ENCODE measurements at places on chromosomes 7 and 10.

GRCh38 chr10:43124094-43124521 is 14.1 kb upstream of the CSGALNACT2 start:
- no peak for DNase-seq

DNA sequence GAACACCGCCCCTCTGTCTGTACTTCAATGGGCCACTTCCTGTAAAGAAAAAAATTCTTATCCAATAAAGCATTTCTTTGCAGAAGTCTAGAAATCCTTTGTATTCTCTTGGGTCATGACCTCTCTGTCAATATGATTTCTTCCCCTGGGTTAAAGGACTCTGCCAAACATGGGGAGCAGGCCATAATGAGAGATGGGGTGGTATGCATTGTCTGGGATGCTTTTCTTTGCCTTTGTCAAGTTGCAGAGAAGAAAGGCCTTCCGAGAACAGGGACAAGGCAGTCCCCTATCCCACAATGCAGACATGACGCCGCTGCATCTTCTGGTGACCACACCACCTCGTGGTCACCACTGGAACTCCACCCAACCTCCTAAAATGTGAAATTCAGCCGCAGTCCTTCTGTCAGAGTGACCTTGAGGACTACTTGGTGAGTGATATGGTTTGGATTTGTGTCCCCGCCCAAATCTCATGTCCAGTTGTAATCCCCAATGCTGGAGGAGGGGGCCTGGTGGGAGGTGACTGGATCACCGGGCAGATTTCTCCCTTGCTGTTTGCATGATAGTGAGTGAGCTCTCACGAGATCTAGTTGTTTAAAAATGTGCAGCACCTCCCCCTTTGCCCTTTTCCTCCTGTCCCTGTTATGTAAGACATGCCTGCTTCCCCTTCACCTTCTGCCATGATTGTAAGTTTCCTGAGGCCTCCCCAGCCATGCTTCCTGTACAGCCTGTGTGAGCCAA is 15.2 kb upstream of the FRMPD2 start:
- DNase-seq, result no peak

DNA sequence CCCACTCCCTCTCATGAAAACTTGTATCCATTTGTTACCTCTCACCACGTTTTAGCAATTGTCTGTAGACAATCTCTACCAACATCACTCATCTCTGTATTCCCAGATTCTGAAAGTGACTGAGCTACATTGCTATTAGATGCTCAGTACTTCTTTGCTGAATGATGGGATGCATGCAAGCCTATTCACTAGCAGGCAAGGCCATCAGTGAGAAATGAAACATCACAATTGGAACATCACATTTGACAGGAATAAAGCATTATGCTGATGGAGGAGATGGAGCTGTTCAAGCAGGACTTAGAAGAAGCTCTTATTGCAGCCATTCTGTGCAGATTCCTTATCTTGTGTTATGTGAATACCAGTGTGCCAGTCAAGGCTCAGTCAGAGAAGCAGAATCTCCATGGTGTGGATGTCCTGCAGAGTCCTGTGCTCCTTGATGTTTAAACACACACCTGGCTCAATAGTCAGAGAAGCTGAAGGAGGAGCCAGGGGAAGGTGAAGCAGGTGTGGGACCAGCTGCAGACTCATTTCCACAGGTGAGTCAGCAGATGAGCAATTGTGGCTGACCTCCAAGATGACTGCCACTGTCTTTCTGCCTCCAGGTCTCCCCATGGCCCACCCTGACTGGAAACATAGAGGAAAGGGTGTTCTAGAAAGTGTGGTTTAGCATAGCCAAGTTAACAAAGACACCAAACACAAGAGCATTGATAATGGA is 965.5 kb downstream of the GRID1 start:
- no peak for DNase-seq

DNA sequence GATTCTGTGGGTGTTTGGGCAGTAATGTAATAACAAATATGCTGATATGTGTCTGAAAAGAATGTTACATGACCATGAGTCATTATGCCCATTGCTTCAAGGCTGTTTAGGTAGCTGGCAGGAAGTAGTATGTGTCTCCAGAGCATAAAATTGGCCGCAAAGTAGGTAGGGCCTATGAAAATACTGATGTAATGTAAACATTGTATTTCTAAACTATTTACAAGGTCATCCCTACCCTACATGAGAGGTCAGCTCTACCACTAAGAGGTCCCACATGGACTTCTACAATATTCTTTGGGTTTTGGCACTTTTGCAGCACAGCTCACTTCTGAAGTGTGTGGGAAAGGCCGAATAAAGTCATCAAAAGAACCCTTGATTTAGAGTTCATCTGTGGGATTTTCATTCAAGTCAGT is 301.9 kb downstream of the AHR start:
- DNase-seq, result peak; percentile 20

DNA sequence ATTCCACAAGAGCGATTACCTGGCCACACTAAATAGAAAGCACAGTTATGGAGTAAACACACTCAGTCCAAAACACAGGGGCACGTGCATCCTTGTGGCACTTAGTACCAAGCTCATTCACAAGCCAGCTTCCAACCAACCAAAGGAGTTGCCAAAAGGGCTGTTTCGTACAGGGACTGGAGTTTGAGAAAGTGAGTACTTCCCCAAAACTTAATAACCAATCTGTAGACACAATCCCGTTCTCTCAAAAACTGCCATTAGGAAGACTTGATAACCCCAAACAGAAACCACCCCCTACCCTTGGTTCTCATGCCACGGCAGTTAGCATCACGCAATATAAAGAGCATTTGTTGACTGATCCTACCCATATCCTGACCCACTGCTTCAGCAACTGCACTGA is 166.2 kb upstream of the ASAH2 start:
- DNase-seq, result no peak

GRCh38 chr7:33193308-33193864 is 64.0 kb downstream of the BBS9 start:
- no peak for DNase-seq

DNA sequence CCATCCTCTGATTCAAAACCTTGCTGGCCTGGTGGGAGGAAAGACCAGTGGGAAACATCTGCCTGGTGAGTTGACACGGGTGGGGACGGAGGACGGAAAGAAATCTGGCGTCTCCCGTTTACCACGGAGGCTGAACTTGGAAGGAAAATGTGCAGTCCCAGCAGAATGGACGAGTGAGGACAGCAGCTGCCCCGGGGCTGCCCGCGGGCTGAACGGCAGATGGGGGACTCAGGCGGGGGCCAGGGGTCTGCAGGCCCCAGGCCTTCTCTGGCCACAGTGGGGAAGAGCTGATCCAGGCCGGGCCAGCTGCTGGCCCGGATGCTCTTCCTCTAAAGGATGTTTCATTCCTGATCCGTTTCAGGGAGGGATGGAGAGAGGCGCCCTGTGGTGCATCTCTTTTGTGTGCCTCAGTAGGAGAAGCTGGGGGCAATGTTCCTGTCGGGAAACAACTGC is 147.5 kb upstream of the CHST15 start:
- no peak for DNase-seq

- DNase-seq, result no peak
Measured at GRCh38 chr10:133229265-133230043, 563 bp upstream of the UTF1 start.

- no peak for DNase-seq
Measured at GRCh38 chr10:30365278-30365677, 16.2 kb upstream of the MTPAP start.

GRCh38 chr7:2079332-2080059 is 153.2 kb downstream of the MAD1L1 start:
- no peak for DNase-seq

DNA sequence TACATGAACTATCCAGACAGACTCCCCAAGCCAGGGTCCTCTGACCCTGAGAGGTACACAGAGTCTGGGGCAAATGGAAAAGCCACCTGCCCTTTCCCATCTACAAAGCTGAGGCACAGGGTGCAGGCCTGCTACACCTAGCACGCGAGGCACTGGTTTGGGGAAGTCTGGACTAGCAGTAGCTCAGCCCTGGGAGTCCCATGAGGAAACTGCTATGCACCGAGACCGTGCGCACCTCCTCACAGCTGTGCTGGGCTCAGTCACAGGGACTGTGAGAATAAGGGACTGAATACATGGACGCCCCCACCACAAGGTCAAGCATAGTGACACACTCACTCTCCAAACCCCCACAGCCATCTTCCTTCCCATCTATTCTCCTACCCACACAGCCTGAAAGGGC is 8.2 kb downstream of the MAT1A start:
- no peak for DNase-seq

DNA sequence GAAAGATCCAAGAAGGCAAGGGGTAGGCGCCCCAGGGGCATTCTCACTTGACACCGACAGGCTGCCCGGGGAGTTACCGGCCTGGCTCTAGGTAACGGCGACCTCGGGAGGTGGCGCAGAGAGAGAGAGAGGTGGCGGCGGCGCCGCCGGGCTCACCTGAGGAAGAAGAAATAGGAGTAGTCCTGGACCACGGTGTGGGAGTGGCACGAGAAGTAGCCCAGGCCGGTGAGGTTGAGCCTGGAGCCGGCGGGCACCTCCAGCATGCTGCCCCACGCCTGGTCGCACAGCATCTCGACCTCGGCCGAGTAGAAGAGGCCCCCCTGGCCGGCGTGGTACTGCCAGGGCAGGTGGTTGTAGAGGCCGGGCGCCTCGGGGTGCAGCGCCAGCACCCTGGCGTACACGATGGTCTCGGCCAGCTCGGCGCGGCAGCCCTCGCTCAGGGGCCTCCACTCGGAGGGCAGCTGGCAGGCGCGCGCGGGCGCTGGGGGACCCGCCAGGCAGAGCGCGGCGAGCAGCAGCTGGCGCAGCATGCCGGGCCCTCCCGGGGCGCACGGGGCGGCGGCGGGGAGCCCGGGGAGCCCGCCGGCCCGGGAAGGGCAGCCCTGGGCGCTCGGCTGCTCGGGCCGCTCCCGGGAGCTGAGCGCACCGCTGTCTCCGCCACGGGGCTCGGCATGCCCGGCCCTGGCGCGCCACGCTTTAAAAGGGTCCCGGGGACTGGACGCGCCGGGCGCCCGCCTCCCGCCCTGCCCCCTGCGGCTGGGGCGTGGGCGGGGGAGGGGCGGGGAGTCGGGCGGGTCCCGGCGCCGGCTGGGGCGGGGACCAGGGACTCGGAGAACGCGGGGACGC is at the start of gene CCDC3:
Gene CCDC3, minus strand, starts transcription at position 673 of the 846 bp plus-strand sequence. Its CDS starts 143 bp downstream, at position 530.
- no peak for DNase-seq

DNA sequence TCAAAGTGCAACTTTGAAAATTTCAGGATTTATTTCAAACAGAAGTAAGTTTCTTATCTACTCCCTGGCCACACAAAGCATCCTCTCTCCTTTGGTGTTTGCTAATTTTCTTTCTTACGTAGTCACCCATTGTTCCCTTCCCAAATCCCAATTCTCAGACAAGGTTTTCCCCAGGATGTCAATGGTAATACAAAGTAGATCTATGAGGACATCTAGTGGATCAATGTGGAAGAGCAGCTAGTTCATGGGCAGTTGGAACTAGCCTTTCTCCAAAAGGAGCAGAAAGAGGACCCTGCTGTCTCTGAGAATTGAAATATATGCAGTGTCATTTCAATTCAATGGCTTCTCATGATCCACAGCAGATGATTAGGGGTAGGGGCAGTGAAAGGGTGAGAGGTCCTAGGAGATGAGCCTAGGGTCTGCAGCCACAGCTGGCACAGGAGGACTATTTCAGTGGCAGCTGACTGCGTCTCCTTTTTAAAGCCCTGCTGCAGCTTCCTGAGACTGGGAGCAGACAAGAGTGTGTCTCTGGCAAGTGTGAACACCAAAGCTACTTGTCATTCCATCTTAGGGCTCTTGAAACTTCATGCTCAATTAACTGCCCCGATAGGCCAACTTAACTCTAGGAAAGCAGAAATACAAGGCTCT is 632.6 kb downstream of the KCNMA1 start:
- DNase-seq, result peak; percentile 15

DNA sequence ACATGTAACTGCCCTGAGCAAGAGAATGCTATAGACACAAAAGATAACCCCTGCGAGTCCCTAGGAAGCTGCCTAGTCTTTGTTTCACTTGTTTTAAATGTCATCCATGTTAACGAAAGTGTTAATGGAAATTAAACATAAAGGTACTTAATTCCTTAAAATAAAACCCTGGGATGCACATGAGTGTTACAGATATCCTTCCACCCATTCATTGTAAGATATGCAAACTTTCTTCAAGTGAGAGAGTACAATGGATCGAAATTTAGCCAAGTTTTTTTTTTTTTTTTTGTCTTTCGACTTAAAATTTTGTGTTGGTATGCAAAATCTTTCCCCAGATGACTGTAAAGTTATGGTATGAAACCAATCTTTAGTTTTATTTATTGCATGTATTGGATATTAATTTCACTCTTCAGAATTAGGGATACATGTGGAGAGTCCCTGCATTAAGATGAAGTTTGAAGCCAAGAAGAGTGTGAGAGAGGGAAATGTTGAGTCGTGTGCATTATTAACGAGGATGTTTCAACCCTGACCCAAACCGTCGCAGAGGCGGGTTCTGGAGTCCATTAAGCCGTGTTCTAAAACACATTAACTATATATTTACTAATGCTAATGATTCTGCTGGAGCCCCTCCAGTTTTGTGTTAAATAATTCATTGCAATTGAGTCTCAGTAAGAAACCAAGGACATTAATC is 1.6 kb downstream of the CDK14 start:
- DNase-seq, result no peak

DNA sequence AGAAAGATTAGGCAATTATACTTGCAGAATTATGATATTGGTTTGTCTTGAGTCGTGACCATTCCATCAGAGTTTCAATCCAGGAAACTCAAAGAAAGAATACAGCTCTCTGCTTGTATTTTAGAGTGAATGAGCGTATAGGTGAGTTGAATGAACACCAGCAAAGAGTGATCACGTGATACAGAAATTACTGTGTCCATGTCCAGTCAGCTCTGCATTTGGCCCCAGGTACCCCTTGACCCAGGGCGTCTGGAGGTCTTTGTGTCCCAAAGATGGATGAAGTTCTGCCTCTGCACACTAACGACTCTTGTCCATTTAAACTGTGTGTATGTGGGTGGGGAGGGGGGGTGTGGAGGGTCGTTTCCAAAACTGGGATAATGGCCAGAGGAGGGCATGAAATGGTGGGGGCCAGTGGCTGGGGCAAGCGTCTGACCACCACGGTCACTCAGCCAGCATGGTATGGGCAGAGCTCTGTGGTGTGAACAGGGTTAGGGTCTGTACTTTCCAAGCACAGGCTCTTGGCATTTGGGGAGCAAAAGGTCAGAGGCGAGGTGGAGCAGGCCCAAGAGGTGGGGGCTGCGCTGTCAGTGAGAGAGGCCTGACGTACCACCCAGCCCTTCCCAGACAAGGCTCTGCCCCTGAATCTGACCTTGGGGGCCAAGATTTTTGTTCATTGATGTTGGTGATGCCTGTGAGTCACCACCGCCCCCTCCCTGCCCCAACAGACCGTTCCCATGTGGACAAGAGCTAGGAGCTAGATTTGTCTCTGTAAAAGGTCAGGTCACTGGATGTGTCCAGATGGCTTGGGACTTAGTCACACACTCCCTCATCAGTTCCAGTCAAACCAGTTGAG is 1.4 kb downstream of the PTPRE start:
- peak; percentile 33 for DNase-seq

DNA sequence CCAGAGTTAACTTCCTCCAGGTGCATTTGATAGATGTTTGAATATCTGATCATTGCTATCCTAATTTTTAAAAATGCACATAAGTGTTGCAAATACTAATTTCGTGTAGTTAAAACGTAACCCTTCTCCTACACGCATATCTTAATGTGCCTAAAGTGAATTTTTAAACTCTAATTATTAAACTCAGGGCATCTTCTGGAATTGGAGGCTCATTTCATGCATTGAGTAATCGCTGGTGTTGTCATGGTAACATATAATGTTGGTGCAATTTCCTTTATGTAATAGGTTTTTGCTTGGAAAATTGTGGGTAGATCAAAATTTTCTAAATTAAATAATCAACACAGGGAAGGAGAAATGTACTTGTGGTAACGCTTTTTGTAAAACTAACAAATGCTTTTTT is 56.2 kb downstream of the ARMC3 start:
- no peak for DNase-seq

Measured in HuH-7.5 (cell line).